ENCODE measurements at places on chromosomes 3 and 15. TPM values are rescaled to one million over a fixed set of nuclear protein-coding genes. Genes with fewer than 3 reads are reported as not detected.

GRCh38 chr3:53725387-53725995 is 120.7 kb downstream of the CHDH start:
- H3K27me3 ChIP-seq, result peaks cover 2% of the 10 kb centered on the region
- no peaks in the 10 kb centered on the region for H3K4me1 ChIP-seq
- DNase-seq, result no peak
- no peak overlapping the region for H3K27ac ChIP-seq

DNA sequence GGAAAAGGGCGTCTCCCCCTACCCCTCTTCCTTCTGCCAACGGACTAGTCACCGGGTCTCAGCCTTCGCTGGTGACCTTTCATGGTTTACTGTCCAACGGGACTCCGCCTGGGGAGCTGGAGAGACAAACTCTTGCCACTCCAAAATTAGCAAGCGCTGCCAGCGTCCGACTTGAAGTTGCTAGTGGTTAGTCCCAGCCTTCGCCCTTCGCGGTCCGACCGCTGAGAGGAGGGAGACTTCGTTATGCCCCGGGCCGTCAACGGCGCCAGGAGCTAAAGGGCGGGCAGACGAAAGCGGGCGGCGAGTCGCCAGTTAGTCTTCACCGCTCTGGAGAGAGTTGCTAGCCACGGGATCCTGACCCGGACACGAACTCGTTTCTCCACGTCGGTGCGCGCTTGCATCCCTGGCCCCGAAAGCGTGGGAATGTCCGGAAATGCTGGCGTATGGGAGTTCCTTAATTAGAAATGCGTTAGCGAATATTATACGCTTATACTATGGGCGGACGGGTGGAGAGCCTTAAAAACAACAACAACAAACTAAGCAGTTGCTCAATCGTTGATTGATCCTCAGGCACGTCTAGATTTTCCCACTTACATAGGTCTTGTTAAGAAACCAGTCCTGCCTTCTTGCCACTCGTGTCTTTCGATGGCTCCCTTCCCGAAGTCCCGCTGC is 716 bp downstream of the SMC4 start:
- H3K4me3 ChIP-seq, result peak overlapping the region; percentile 60
- no peaks in the 10 kb centered on the region for H3K27me3 ChIP-seq
- peak; percentile 49 for DNase-seq

- DNase-seq, result no peak
- no peak overlapping the region for H3K4me3 ChIP-seq
- H3K36me3 ChIP-seq, result no peaks in the 10 kb centered on the region
Measured at GRCh38 chr3:87488765-87489164, 212.4 kb upstream of the POU1F1 start.

DNA sequence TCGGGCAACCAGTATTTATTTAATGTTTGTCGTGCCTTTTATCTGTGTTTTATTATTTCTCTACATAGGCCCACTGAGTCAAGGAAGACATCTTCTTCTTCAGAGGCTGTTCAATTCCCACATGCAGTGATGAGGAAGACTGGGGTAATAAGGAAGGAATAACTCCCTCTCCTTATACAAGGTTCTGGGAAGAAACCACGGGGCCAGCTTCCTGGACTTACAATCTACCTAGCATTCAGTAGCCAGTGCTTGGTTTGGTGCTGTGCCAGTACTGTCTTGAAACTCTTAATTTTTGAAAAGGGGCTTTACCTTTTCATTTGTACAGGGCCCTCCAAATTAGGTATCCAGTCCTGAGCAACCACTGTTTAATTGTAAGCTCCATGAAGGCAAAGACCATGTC is 51.2 kb downstream of the SRGAP3 start:
- H3K4me3 ChIP-seq, result no peak overlapping the region
- H3K27ac ChIP-seq, result no peak overlapping the region
- no peaks in the 10 kb centered on the region for H3K4me1 ChIP-seq
- H3K27me3 ChIP-seq, result peaks cover 5% of the 10 kb centered on the region

GRCh38 chr3:34216711-34217335 is 418.4 kb downstream of the PDCD6IP start:
- H3K4me3 ChIP-seq, result no peak overlapping the region
- no peaks in the 10 kb centered on the region for H3K4me1 ChIP-seq
- no peak for DNase-seq

DNA sequence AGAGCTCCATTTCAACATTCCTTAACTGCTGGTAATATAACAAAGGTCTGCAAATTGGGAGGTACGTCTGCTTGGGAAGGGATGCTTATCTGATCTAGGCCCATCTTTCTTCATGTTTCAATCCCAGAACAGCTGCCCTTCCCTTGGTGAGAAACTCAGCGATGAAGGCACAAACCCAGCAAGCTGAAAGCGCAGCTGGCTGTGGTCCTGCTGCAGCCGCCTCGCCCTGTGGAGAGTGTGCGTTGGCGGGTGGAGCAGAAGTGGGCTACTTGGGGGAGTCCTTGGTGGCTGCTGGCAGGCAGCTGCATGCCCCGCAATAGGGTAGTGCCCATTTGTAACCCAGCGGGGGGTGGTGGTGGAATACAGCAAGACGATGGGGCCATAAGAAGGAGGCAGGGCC is 160.6 kb upstream of the WNT5A start:
- no peaks in the 10 kb centered on the region for H3K4me1 ChIP-seq
- peaks cover 18% of the 10 kb centered on the region for H3K27me3 ChIP-seq
- H3K4me3 ChIP-seq, result no peak overlapping the region
- H3K36me3 ChIP-seq, result no peaks in the 10 kb centered on the region
- no peak overlapping the region for H3K27ac ChIP-seq

DNA sequence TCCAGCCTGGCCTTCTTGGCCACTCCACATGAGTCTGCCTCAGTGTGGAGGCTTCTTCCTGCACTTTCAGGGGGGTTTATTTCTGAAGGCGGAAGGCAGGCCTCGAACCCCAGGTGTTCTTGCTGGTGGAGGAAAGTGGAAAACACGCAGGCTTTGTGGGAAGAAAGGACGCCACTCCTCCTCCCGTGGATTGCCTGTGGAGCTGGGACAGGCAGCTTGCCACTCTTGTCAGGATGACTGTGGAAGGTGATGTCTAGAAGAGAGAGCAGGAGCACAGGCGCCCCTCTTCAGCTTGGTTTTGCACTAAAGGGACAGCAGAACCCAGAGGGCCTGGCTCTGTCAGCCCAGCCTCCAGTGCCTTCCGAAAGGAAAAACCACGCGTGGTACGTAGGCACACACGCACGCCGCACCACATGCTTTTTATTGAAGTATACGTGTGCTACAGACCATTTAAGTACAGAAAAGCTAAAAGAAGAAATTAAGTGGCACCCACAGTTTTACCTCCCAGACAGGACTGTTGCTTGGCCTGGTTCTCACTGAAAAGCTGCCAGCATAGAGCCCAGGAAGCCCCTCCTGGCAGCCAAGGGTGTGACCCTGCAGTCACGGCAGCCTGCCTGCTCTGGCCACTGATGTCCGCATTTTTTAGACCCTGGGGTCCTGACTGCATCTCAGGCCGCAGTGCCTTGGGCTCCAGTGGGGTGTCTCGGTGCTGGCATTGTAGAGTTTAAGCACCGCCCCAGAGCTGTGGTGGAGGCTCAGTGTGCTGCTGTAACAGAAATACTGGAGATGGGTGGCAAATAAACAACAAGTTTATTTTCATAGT is 21.6 kb downstream of the KLF13 start:
- no peaks in the 10 kb centered on the region for H3K27me3 ChIP-seq
- no peak for DNase-seq
- H3K27ac ChIP-seq, result no peak overlapping the region

DNA sequence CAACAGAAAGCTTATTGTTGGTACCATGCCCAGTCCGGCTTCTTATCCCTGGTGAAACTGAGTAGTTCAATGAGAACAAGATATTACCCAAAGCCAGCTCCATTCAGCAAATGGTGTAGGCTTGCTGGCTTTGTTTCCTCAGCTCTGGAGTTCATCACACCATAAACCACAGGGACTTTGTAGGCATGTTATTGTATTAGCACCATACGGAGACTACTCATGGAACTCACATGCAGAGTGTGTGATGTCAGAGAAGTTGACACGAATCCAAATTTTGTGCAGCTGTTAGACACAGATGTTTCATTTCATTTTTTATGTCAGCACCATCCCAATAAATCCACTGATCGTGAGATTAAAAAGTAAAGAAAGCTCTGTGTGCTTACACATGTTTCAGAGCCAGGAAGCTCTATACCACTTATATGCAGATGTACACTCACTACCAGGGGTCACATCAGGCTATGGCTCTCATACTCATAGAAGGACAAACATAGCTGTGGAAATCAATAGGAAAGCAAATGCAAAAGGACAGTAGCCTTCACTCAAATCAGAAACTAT is 63.4 kb upstream of the LEKR1 start:
- H3K27ac ChIP-seq, result peak overlapping the region; percentile 11
- H3K36me3 ChIP-seq, result no peaks in the 10 kb centered on the region
- peaks cover 6% of the 10 kb centered on the region for H3K4me1 ChIP-seq
- no peak overlapping the region for H3K4me3 ChIP-seq

DNA sequence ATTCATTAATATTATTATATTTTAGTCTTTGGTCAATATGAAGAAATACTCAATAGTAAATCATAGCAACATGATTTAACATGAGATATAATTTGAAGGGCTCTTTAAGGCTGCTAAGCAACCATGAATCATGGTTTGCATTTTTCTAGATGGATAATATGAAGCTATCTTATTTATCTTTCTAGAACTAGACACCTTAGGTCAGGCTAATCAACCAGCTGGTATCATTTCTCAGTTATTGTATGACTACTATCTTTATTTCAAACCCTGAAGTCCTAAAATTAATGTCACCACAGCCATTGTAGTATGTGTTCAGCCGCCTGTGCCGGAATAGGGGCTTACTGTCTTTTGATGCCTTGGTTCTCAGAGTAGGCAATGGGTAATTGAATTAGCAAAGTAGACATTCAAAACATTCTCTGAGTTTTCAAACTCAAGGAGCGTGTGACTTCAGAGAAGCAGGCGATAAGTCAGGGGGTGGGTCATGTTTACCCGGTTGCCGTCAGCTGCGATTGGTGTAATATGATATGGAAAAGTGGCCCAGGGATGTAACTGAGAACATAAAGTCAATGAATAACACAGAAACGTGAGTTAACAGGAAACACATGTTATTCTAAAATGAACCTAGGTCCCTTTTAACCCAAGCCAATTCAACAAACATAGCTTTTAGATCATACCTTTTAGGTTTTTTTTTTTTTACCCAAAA is 93.4 kb upstream of the CTDSPL start:
- no peak overlapping the region for H3K4me3 ChIP-seq
- no peak overlapping the region for H3K27ac ChIP-seq
- DNase-seq, result peak; percentile 37
- no peaks in the 10 kb centered on the region for H3K36me3 ChIP-seq

GRCh38 chr3:183370391-183370790 is 58.0 kb downstream of the MCF2L2 start:
- H3K36me3 ChIP-seq, result no peaks in the 10 kb centered on the region
- peak; percentile 4 for DNase-seq
- H3K4me3 ChIP-seq, result no peak overlapping the region
- H3K4me1 ChIP-seq, result peaks cover 3% of the 10 kb centered on the region
- peaks cover 11% of the 10 kb centered on the region for H3K27me3 ChIP-seq

DNA sequence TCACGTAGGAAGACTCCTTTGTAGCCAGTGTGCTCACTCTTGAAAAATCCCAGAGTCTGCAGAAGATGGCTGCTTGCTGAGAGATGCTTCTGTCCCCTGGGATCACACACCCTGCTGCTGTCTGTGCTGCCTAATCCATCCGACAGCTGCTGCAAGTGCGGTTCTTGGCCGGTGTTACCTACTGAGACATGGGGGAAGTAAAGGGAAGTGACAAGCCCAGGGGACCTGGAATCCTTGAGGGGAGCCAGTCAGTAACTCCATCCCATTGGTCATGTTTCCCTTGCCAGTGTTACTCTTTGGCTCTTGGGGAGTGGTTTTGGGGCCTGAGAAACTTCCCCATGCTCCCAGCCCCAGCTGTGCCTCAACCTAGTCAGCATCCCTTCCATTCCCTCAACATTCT is 8.3 kb upstream of the CPNE9 start:
- H3K4me1 ChIP-seq, result no peaks in the 10 kb centered on the region
- no peak overlapping the region for H3K4me3 ChIP-seq
- no peak overlapping the region for H3K27ac ChIP-seq
- no peaks in the 10 kb centered on the region for H3K27me3 ChIP-seq

SAXO2 gene
- total RNA-seq, result not detected

PATL2 gene
- not detected for total RNA-seq

GATM gene
- total RNA-seq, result 0.28 TPM

SH3GL3 gene
- not detected for total RNA-seq
